Mucosa of descending colon (tissue), 3 donors: ENCODE measurements at places on chromosomes 7 and 10. TPM values are rescaled to one million over a fixed set of nuclear protein-coding genes. Genes with fewer than 3 reads are reported as not detected.

- DNase-seq: no peak
Measured at GRCh38 chr10:96973809-96974747, 142.0 kb downstream of the LCOR start.

GRCh38 chr10:75403144-75403938 is 1.8 kb upstream of the ZNF503 start:
- no peak for DNase-seq

DNA sequence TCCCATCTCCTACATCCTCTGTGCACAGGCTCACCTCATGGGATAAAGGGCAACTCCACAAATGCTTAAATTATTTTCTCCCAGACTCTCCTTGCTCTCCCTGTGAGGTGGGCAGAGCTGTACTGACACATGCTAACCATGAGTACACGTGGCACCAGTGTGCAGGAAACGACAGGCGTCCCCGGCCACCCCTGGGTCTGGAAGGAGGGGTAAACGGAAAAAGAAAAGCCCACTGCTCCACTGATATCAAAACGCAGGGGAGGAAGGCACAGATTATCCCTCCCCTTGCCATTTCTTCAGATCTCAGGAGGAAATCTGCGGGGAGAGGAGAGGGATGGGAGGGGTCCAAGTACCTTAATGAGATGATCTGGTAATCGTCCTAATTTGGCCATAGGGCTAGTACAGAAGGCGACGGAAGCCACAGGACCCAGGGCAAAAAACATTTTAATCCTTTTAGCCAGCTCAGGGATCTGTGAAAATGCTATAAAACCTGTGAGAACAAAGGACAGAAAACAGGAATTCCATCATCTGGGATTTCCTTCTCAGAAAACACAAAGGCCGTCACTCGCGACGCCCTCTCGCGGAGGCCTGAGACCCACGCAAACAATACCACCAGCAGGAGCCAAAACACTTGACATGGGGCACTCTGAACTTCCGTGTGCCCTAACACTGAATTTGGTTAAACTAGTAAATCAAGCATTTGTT is 17.8 kb upstream of the CH25H start:
- DNase-seq: no peak

DNA sequence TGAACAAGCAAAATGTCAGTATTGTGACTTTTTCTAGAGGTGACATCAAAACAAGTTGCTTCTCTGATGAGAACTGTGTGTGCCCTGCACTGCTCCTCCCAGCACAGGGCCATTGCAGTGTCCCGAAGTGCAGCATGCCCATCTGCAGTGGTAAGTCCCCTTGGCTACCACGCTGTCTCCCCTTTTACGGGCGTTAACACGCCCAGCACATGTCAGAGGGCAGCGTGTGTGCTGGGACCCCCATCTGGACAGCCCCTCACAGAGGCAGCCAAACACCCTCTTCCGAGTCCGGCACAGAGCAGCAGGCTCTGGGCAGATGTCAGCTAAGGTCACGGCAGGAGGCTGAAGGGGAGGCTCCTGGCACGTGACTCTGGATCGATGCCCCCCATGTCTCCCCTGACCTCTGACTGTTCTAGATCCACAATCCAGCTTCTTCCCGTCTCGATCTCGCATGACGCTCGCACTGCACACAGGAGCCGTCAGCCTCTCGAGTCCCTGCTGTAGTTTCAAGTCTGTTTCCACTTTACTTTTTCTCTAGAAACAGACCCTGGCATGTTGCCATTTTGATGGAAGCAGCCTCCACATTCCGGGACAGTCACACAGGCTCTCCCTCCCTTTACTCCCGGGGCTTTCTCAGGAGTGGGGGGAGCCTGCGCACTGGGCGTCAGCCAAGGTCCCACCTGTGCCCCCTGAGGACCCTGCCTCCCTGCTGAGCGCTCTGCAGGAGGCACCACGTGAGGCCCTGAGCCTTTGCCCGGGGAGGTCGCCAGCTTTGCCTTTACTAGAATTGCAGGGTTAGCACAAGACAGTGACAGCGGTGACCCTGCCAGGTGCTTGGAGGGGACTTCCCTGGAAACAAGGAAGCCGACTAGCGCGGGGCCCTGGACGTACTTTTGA is 133.8 kb downstream of the TCERG1L start:
- DNase-seq: no peak

GRCh38 chr10:98115031-98115787 is 19.2 kb upstream of the R3HCC1L start:
- no peak for DNase-seq

The NPSR1 gene
- total RNA-seq: not detected

The CRTAC1 gene
- total RNA-seq: 1.0 TPM
